ENCODE measurements at places on chromosomes 16 and 17.

- no peak for DNase-seq
These were observed 6.6 kb downstream of the ABCA5 start for GRCh38 chr17:69320210-69320907.

DNA sequence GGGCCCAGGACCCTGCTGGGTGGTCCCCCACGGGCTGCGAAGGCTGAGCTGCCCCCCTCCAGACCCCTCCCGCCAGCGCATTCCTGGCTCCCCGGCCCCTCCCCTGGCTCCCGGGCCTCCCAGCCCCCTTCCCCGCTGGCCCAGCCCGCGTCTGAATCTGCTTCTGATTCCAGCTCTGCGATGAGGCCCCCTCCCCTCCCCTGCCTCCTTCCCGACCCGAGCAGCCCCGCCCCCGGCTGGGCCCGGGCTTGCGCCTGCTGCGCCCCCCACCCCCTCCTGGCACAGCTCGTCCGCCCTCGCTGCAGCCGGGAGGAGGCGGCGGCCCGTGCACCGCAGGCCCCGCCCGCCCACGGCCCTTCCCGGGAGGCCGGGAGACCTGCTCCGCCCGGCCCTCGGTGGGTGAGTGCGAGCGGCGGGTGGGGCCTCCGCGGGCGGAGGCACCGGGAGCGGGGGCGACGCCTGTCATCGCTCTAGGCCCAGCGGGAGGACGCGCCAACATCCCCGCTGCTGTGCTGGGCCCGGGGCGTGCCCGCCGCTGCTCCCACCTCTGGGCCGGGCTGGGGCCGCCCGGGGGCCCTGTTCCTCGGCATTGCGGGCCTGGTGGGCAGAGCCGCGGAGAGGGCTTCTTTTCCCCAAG is at the start of gene NTN3:
Gene NTN3 (plus strand): TSS at position 282 of the 637 bp plus-strand sequence. CDS start 405 bp downstream, outside the sequence.
- DNase-seq: no peak

- no peak for DNase-seq
These were observed 64.3 kb downstream of the KLHDC4 start for GRCh38 chr16:87701505-87701921.

- no peak for DNase-seq
These were observed 282.9 kb upstream of the N4BP1 start for GRCh38 chr16:48892893-48893292.

DNA sequence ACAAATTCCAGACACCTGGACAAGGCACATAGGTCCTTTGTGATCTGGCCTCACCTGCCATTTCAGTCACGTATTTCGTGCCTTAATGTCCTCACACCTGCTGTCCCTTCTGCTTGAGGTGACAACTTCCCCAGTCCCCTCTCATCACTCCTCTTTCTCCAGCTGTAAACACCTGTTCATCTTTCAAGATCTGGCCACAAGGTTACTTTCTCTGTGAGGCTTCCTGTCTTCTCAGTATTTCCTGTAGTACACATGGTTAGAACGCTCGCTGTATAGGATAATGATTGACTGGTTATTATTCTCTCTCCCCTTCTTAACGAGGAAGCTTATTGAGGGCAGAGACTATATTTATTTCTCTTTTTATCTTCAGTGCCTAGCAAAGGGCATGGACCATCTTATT is 74.5 kb upstream of the PMFBP1 start:
- DNase-seq: no peak

- no peak for DNase-seq
These were observed 20.7 kb upstream of the CDH13 start for GRCh38 chr16:82605863-82606620.

- no peak for DNase-seq
These were observed 64.8 kb upstream of the ADAMTS18 start for GRCh38 chr16:77499373-77500285.

- DNase-seq: no peak
These were observed 21.3 kb upstream of the KCNJ12 start for GRCh38 chr17:21354796-21355385.

DNA sequence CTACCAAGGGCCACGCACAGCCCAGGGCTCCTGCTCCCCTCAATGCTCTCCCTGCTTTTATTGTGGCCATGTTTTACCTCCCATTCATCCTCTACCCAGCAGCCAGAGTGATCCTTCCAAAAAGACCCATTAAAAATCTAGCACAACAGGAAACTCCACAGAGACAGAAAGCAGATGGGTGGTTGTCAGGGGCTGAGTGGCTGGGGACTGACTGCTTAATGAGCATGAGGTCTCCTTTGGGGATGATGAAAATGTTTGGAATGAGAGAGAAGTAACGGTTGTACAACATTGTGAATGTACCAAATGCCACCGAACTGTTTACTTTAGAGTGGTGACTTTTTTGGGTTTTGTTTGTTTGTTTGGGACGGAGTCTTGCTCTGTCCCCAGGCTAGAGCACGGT is 107.4 kb downstream of the GAS7 start:
- no peak for DNase-seq

DNA sequence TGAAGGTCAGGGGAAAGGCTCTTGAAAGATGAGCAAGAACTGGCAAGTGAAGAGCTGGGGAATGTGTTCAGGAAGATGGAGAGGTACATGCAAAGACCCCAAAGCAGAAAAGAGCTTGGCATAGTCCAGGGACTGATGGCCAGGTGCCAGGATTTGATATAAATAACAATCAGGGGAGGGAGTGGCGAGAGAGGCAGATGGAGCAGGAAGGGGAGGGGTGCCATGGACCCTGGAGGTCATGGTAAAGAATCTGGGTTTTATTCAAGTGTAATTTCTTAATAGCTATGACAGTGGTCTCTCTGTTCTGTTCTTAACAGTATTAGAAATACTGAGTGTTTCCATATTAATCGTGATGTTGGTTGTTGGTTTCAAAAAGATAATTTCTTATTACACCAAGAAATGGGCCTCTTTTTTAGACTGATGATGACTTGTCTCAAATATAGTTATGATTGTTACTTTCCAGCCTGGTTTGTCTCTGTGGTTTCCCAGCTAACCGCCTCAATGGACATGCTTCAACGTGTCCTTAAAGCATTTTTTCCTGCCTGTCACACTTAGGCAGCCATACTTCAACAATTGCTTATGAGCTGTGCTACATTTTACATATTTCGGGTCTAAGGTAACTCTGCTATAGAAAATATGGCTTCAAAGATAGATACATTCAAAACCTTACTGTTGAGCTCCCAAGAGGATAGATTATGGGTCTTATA is 49.4 kb downstream of the MYH10 start:
- peak; percentile 36 for DNase-seq

GRCh38 chr17:68805609-68806008 is 149.6 kb downstream of the ABCA8 start:
- no peak for DNase-seq

DNA sequence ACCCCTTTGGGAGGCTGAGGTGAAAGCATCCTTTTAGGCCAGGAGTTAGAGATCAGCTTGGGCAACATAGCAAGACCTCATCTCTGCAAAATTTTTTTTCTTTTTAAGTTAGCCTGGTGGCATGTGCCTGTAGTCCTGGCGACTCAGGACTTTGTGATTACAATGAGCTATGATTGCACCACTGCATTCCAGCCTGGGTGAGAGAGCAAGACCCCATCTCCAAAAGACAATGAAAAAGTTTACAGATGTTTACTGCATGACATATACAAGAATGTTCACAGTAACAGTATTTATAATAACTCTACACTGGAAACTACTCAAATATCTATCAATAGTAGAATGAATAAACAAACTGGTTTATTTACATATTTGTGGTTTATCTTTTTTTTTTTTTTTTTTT is 33.1 kb upstream of the CCL22 start:
- DNase-seq: no peak

- DNase-seq: no peak
These were observed 3.5 kb downstream of the SPDYE4 start for GRCh38 chr17:8754890-8755289.

DNA sequence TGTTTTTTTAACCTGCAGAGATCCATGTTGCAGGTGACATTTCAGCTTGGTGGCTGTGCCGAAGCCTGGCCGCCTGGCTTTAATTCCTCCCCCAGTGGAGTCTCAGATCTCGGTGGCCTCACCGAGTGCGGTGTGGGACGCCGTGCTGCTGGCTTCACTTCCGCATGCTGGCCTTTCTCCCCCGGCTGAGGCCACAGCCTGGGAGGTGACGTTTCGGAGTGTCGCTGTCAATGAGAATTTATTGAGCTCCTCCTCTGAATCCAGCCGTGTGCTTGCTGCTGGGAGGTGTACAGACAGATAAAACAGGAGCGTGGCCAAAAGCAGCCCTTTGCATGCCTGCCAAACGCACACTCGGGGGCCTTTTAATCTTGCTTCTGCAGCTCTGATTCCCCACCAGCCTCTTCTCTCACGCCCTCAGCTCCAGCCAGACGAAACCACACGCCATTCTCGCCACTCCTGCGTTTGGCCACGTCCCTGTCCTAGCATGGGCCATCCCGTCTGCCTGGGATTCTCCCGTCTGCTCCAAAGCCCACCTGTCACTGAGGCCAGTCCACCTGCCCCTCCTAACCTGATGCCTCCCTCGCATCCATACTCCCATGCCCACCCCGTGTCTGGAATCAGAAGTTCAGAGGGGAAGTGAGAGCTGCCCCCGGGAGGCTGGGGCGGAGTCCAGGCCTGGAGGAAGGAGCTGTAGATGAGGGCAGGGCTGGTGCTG is 3.6 kb downstream of the GSE1 start:
- peak; percentile 29 for DNase-seq

DNA sequence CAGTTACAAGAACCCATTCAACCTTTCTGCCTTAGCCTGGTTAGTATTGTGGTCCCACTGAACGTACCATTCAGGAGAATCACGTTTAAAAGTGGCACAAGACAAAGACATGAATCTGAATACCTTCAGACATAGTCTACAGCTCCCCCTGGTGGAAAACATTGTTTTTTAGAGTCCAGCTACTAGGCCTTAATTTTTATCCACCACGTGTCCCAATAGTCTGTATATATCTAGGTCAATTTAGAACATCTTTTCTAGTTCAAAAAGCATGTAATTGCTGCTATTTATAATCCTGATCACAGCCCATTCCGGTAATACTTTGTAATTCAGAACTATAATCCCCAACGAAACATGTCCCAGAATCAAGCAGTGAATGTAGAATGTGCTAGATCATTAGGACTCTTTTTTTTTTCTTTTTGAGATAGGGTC is 13.7 kb upstream of the GUCY2D start:
- DNase-seq: peak; percentile 29

DNA sequence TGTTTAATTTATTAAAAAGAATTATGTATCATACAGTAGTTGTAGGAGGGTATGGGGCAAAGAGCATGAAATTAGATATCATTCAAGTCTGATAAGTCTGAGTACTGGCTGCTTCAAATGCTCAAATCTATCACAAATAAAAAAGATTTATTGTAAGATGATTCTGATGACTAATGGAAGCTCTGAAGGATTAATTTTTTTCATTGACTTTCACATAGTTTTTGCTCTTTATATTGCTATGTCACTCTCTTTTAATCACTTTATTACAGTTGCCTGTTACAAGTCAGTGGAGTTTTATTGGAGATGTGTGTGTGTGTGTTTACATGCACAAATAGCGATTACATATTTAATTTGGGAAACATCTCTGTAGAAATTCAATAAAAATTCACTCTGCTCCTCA is 15.0 kb downstream of the MAP2K4 start:
- no peak for DNase-seq

- no peak for DNase-seq
These were observed 49.6 kb downstream of the KCNJ12 start for GRCh38 chr17:21425736-21426135.
